ENCODE measurements at places on chromosomes 16 and 17.
A peak's percentile ranks its signal among the peaks of the same experiment; 100 is the strongest.

GRCh38 chr16:7524419-7524818 lies 191.8 kb downstream of the RBFOX1 start:
- DNase-seq = no peak

GRCh38 chr17:57870283-57870635 lies 20.4 kb upstream of the MRPS23 start:
- no peak for DNase-seq

- no peak for DNase-seq
Measured at GRCh38 chr16:995087-995486, 13.5 kb downstream of the SOX8 start.

- no peak for DNase-seq
Measured at GRCh38 chr17:28010406-28010805, 32.1 kb upstream of the NLK start.

- no peak for DNase-seq
Measured at GRCh38 chr16:75787440-75787839, 61.1 kb upstream of the CPHXL start.

DNA sequence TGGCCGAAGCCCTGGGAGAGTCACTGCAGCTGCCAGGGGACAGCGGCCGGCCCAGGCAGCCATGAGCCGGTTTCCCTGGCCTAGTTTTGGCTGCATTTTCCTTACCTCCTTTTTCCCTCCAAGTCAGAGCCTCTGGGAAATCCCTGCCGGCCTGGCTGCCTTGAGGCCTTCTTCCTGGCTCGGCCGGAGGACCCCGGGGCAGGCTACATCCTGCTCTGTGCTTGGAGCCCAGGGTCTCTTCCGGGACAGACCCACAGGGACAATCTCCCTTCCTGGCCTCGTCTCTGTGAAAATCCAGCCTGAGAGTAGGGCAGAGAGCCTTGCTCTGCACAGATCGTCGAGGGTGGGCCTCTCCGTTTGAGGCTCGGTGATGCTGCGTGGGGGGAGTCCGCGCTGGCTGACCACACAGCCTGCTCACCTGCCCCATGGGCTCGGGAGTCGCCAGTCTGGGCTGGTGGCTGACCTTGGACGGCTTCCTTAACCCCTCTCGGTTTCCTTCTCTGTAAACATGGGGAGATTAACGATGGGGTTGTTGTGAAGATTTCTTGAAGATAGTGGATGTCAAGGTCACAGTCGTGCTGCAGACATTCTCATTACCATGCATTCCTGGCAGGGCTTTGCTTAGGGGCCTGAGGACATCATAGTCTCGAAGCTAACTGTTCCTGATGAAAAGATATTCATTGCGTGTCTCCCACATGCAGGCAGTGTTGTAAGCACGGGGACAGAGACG lies 34.8 kb upstream of the CIBAR2 start:
- DNase-seq = peak; percentile 18

DNA sequence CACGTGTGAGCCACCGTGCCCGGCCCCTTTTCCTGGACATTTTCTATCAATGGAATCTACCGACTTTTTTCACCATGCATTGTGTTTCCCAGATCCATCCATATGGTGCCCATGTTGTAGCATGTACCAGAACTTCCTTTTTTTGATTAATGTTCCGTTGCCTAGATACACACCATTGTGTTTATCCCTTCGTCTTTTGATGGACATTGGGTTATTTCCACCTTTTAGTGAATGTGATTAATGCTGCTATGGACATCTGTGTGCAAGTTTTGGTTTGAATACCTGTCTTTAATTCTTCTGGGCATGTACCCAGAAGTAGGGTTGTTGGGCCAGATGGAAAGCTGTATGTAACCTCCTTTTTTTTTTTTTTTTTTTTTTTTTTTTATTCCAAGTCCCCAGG lies 79.8 kb downstream of the NT5M start:
- no peak for DNase-seq

GRCh38 chr16:2252806-2253148 lies 1.4 kb upstream of the ECI1 start:
- DNase-seq = no peak

DNA sequence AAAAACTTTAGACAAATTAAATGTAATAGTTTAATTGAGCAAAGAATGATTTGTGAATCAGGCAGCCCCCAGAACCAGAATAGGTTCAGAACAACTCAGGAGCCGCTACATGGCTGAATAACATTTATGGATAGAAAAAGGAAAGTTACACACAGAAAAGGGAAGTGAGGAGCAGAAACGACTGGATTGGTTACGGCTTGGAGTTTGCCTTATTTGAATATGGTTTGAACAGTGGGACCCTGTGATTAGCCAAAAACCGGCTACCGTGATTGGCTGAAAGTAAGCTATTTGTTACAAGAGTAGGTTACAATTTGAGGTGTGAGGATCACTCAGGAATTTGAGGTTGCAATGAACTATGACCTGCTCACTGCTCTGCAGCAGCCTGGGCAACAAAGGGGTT lies 1139.8 kb downstream of the CDH11 start:
- DNase-seq = no peak

DNA sequence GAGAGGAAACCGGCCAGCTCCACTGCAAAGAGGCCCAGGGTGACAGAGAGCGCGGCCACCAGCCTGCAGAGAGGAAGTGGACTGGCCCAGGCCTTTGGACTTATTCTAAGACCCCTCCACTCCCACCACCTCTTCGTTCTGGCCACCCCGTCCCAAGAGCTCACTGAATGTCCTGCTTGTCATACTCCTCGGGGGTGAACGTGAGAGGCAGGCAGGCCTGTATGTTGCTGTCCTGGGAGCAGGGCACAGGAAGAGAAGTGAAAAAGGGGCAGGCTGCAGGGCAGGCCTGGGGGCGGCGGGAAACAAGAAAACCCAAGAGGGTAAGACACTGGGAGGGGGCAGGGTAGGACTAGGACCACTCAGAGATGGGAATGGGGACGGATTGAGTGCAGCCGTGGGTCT lies 384 bp downstream of the TMEM107 start:
- DNase-seq = no peak

DNA sequence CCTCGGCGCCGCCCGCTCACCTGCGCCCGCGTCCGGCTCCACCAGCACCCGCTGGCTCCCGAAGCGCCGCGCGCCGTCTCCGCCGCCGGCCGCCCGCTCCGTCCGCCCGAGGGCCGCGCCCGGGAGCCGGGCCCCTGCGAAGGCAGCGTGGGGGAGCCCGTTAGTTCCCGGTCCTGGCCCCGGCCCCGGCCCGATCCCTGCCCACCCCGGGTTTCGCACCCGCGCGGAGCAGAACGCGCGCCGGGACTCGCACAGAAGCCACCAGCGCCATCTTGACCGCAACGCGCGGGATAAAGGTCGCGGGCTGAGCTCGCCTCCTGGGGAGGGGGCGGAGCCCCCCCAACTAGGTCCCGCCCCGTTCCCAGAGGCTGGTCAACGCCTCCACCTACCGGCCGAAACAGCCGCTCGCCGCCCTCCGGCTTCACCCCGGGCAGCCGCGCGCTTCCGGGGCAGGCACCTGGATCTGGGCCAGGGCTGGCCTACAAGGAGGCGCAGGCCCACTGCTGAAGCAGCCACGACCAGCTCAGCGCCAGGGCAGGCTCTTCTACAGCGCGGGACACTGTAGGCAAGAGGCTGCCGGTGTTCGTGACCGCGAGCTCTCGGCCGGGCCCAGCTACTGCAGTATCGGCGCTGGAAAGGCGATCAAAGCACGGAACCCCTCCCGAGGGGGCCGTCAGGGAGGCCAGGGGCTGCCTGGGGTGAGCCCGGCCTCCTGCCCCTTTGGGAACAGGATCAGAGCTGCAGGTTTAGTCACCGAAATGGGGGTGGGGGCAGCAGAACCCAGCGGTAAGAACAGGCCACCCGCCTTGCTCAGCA lies at the start of gene ECI1:
ECI1 (minus strand) TSS at position 292 of the 816 bp plus-strand sequence; CDS start at position 271, 21 bp downstream.
- peak; percentile 95 for DNase-seq

- no peak for DNase-seq
Measured at GRCh38 chr17:2598166-2598565, 4.7 kb downstream of the PAFAH1B1 start.

GRCh38 chr17:53757559-53757958 lies 65.2 kb upstream of the KIF2B start:
- DNase-seq = no peak

- DNase-seq = no peak
Measured at GRCh38 chr16:84495506-84495905, 9.0 kb downstream of the MEAK7 start.

DNA sequence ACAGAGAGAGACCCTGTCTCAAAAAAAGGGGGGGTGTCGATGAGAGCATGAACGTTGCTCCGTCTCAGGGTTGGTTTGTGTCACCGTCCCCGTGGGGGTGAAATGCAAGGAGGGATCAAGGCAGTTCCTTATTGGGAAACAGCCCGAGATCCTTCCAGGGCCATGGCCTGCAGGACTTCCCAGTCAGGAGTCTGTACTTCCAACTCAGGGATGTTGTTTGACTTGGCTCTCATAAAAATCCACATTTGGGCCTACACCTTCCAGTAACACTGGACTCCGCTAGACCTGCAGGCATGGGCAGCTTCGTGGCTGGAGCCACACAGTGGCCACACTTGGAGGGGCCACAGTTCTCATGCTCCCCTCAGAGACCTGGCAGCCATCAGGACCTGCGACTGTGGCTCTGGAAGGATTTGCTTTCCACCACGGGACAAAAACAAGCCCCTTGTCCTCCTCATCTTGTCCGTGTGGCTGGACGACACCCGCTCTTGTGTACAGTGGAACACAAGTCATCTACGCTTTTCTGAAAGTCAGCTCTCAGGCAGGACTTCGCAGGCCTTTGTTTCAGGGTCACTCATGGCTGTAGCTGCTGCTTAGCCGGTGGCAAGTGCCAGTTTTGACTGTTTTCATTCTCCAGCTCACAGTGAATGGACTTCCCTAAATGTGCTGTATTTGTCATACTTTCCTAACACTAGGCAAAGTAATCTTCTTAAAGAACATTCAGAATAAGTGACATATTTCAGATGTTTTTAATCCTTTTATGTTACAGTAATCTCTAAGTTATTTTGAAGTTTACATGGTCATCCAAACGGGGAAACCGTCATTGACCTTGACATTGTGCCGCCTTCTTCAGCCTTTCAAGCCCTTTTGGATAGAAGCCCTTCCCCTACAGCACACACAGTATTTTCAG lies 24.2 kb upstream of the IL17C start:
- no peak for DNase-seq

GRCh38 chr16:67429053-67429798 lies 1.7 kb upstream of the HSD11B2 start:
- no peak for DNase-seq

- no peak for DNase-seq
Measured at GRCh38 chr16:14502932-14503741, 126.9 kb downstream of the PARN start.
